ENCODE measurements at places on chromosomes 4 and X.

DNA sequence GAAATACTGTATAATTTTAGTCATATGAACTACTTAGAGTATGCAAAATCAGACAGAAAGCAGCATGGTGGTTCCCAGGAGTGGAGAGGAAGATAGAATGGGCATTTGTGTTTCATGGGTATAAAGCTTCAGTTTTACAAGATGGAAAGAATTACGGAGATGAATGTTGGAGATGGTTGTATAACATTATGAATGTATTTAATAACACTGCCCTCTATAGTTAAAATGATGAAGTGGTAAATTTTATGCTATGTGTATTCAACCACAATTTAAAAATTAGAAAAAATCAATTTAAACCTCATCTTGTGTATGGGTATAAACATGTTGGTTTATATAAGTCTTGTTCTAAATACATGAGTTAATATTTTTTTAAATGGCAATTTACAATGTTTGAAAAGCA, 521.1 kb downstream of the FSTL5 start:
- DNase-seq: peak; percentile 11

DNA sequence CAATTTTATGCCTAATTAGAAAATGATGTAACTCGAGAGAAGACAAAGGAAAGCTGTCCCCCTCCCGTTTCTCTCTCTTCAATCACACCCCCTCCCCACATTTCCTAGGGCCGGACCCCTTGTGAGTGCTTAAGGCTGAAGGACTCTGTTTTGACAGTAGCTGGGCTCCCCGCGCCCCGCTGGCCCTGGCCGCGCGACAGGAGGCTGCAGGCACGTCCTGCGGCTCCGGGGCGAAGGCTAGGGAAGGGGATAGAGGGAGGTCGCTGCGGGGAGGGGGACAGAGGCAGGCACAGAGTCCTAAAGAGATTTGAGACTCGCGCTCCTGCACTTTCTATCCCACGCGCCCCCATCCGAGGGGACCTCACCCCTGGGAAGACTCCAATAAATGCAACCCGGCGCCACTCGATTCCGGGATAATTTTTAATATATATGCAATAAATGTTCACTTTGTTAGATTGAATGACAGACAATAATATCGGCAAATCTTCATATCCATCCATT, 56.2 kb upstream of the TMEM33 start:
- no peak for DNase-seq

DNA sequence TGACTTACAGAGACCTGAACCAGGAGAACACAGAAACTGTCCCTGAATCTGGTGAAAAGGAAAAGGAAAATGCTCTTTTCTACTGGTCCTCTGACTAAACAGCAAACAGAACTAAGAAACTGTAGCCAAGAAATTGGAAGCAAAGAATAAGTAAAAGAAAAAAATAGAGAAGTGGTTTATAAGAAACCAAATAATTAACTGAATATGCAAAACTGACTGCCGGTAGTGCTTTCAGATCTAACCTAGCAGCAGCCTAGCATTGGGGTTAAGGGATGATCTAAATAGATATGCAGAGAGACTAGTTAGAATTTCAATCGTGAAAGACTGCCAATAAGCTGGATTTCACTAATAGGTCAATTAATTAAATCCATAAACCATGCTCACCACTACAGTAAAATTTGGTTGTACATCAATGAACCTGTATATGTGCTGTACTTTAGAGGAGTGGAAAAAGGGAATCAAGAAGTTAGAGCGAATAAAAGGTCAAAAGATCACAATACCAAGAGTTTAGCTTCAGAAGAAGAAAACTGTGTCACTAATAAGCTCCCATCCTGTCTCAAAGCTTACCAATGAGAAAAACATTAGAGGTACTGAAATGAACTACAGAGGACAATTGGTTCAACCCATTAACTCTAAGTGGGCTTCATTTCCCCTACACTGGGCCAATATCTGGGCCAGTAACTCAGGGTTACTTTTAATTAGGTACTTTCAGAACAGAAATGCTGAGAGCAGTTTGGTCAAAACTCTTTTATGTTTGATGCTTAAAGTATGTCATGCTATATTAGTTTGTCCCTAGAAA, 53.6 kb downstream of the KLHL13 start:
- no peak for DNase-seq

- no peak for DNase-seq
Observed at GRCh38 chr4:167111092-167111491, 123.2 kb downstream of the SPOCK3 start.

DNA sequence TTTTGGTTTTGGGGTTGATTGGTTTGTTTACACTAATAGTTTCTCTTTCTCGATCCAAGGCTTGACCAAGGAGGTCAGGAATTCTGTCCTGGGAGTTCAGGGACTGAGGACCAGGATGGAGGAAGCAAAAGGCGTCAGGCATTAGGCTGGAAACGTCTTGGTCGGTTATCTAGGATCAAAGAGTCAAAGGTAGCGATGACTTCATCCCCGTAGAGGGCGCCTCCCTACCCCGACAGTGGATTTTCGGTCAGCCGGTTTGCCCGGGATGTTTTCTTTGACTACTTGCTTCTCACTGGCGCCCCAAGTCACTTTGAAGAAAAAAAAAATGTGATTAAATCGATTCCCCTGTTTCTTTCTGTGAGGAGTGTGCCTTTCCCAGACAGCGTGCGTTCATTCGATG, 980 bp upstream of the FHDC1 start:
- no peak for DNase-seq

DNA sequence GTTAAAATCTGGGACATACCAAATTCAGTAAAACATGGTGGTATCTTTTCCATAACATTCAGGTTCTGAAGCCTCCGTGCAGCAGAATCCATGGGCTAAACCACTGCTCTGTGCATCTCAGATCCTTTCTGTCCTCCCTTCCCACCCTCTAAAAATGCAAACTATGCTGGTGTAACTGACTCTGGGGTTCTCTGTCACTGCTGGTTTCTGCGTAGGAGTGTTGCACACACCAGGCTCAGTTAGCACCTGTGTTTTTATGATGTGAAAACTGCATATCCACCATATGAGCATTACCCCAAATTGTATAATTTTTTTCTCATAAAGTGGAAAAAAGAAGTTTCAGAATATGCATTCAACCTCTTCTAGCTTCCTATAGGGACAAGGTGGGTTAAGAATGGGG, 22.4 kb upstream of the IL21 start:
- no peak for DNase-seq

DNA sequence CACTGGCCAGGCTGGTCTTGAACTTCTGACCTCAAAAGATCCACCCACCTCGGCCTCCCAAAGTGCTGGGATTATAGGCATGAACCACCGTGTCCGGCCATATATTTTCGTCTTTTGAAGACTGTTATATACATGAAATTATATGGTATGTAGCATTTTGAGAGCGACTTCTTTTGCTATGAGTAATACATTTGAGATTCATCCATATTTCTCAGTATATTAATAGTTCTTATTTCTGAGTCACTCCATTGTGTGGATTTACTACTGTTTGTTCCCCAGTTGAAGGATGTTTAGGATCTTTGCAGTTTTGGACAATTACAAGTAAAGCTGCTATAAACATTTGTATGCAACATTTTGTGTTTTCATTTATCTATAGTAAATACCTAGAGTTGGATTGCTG, 34.9 kb downstream of the GNL3L start:
- peak; percentile 0 for DNase-seq

DNA sequence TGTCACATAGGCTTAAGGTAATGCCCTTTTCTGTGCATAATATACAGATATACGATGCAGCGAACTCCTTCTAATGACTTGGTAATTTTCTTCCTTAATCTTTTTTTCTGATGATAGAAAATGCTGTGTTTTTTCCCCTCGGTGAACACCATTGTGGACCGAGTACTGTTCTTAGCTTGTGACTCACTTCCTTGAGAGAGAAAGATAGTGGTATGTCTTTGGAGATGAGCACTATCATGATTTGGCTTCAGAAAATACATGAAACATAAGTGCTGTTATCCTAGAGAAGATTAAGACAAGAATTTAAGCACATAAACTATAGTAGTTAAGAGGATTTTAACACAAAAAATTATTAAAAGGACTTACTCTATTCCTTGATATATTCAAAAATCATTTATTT, 63.9 kb downstream of the RS1 start:
- DNase-seq: no peak

DNA sequence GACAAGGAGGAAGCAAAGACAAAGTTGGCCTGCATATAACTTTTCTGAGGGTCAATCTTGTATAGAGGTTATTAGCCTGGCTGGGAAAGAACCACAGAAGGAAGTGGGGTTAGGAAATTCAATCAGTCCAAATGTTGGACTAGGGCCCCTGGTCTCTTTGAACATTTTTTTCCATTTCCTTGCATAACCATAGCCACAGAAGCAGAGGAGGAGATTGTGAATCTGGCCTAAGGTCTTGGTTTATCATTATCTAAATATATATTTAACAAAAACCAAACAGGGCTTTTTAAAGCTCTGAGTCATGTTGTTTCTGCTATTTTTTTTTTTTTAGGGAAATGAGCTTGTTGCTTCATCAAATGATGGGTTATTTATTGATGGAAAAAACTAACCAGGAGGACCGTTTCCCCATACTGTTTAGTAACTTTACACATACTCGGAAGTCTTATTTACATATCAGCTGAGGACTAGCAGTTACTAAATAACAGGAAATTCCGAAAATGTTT, 97.7 kb upstream of the ACSL4 start:
- peak; percentile 67 for DNase-seq

GRCh38 chr4:14125375-14126129, 498.0 kb upstream of the BOD1L1 start:
- no peak for DNase-seq

DNA sequence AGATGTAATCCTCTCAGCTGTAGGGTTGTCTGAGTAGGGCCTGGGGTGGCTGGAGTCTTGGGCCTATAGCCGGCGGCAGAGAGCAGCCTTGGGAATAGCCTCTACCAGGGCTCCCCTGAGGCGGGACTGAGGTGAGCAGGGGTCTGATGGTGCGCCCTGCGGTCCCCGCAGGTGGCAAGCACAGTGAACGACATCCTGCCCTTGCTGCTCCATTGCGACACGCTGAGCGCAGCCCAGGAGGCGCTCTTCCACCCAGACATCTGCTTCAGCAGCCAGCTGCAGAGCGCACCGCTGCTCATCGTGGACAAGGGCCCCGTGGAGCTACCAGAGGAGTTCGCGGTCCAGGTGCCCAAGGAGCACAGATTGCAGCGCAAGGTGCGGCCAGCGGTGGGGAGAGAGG, 317.0 kb downstream of the ADGRL3 start:
- no peak for DNase-seq

GRCh38 chr4:171602638-171603355, 210.4 kb upstream of the GALNTL6 start:
- no peak for DNase-seq

- DNase-seq: peak; percentile 8
Observed at GRCh38 chrX:38861489-38861888, 60.2 kb downstream of the MID1IP1 start.
